GM23248 (cell line): ENCODE measurements at places on chromosomes 4 and X. TPM values are rescaled to one million over a fixed set of nuclear protein-coding genes. Genes with fewer than 3 reads are reported as not detected.

DNA sequence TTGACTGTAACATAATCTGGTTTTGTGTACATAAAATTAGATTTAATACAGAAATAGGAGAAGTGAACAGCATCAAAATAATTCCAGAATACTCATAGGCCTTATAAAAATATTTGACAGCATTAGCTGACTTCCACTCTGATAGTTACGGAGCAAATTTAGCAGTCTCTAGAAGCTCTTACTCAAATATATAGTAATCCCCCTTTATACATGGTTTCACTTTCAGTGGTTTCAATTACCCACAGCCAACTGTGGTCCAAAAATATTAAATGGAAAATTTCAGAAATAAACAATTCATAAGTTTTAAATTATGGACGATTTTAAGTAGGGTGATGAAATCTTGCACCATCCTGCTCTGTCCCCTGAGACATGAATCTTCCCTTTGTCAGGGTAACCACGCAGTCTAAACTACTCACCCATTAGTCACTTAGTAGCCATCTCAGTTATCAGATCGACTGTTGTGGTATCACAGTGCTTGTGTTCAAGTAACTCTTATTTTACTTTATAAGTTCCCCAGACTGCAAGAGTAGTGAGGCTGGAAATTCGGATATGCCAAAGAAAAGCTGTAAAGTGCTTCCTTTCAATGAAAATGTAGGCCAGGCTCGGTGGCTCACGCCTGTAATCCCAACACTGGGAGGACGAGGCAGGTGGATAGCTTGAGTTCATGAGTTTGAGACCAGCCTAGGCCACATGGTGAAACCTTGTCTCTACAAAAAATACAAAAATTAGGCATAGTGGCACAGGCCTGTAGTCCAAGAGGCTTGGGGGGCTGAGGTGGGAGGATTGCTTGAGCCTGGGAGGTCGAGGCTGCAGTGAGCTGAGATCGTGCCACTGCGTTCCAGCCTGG lies 17.2 kb upstream of the RTL9 start:
- peak; percentile 88 for DNase-seq

DNA sequence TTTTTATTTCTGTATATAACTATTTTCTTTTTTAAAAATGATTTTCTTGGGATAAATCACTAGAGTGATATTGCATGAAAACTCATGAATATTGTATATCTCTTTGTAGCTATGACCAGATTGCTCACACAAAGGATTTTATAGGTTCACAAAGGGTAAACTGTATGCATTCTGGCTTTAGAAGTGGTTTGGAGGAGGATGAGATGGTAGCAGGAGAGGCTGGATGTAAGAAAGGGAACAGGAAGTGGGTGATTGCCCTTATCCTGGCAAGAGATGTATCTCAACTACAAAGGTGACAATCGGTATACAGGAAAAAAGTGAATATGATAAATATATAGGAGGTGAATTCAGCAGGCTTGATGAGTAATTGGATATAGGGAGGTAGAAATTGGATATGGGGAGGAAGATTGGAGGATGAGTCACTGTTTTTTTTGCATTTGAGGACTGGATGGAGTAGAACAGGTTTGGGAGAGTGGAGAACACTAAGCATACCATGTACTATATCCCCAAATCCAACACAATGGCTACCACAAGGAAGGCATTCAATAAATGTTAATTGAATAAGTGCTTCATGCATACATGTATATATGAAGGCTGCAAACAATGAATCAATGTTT lies 9.9 kb downstream of the FGG start:
- no peak for DNase-seq

GRCh38 chr4:153706519-153706918 lies 22.4 kb downstream of the TLR2 start:
- DNase-seq = no peak

MAGIX gene
- 1.3 and 8.0 TPM in 2 replicates for total RNA-seq

CC2D2A gene
- 10.2 and 19.5 TPM in 2 replicates for total RNA-seq

MOB1B gene
- 10.2 and 11.6 TPM in 2 replicates for total RNA-seq

RPGR gene
- total RNA-seq = 5.8 and 9.7 TPM in 2 replicates

MAGED4B gene
- 5.8 and 32.9 TPM in 2 replicates for total RNA-seq

DNA sequence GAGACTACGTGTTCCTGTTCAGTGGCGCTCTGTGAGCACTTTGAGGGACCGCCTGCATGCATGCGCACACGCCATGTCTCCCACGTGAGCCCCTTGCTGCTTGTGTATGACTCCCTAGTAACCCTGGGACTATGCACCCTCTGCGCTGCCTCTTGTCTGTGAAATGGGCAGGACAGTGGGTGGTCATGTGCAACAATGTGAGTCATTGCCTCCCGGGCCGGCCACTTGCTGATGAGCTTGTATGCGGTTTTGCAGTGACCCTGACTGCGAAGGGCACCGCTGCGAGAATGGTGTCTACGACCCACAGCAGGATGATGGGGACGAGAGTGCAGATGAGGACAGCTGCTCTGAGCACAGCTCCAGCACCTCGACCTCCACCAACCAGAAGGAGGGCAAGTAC lies 61.4 kb downstream of the TNIP2 start:
- DNase-seq = no peak
